Right renal pelvis (tissue), 4 donors: ENCODE measurements at places on chromosomes 5 and 9.

DNA sequence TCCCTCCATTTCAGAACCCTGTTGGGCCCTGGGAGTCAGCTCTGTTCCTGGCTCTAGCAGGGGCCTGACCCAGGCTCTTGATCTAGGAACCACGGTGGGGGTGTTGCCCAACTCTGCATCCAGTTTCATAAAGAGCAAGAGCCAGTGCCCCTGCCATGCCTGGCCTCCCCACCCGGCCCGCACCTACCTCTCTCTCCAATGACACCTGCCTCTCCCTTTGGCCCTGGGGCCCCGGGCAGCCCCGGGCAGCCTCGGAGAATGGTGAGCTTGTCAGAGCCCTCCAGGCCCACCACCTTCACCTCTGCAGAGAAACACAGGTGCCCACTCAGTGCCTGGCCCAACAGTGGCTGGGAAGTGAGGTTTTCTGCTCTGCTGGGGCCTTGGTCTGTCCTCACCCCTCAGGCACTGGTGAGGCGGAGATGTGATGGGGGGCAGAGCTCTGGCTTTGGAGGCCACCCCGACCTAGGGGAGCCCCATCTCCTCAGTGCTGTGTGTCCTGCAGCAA is 1.5 kb downstream of the FCN1 start:
- DNase-seq = no peak

- DNase-seq = no peak
Measured at GRCh38 chr9:127004946-127005769, 90.6 kb downstream of the RALGPS1 start.

GRCh38 chr5:40402007-40402364 is 277.7 kb upstream of the PTGER4 start:
- DNase-seq = no peak

DNA sequence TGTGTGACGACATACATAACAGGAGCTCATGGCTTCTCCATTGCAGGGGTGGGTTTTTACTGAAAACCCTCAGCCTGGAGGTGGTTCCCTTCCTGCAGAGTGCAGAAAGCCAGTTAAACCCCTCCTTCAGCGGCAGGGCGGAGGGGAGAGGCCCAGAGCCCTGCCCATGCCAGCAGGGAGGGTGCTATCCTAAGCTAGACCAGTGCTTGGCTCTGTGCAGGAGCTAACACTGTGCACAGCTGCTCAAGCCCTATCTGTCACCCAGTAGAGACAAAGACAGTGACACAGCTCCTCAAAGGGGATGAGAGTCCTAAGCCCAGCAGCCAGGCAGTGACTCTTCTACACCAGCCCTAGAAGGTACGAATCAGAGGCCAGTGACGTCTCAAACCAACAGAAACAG is 70.0 kb upstream of the ZSWIM6 start:
- no peak for DNase-seq

DNA sequence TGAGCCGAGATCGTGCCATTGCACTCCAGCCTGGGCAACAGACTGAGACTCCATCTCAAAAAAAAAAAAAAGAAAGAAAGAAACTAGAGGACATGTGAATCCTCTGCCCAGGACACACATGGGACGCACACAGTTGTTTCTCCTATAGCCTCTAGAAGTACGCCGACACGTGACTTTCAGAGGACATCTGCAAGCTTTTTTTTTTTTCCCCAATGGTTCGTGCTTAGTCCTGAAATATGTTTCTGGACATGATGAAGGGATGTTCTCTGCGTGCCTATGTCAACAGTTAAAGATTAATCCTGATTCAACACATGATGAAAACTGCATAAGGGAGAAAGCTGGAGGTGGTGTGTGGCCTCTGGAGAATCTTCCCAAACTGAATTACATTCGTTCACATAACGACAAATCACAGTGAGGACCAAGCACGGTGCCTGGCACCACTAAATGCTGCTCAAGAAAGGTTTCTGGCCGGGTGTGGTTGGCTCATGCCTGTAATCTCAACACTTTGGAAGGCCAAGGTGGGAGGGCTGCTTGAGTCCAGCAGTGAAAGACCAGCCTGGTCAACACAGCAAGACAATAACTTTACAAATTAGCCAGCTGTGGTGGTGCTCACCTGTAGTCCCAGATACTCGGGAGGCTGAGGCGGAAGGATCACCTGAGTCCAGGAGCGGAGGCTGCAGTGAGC is 9.8 kb downstream of the COL23A1 start:
- DNase-seq = no peak

- no peak for DNase-seq
Measured at GRCh38 chr9:117189121-117189520, 225.7 kb downstream of the ASTN2 start.

DNA sequence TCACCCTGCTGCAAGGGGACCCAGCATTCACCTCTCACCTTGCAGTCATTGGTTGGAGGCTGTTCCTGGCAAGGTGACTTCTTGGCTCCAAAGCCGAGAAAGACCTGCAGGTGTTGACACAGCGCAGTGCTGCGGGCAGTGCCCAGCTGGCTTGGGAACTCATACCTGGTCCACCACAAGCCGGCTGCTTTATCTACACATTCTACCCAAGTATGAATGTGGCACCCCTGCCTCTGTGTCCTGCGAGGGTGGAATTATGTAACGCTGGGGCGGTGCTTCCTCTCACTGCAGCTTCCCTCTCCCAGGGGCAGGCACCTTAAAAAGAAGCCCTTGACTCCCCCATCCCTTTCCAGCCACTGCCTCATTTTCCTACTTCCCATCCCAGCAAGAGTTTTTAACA is 2.5 kb upstream of the ZMYND19 start:
- DNase-seq = no peak

GRCh38 chr9:114096041-114096511 is 3.0 kb downstream of the KIF12 start:
- no peak for DNase-seq

- DNase-seq = no peak
Measured at GRCh38 chr9:117458066-117458465, 43.2 kb upstream of the ASTN2 start.

- DNase-seq = no peak
Measured at GRCh38 chr9:68507130-68507805, 33.4 kb downstream of the TMEM252 start.

DNA sequence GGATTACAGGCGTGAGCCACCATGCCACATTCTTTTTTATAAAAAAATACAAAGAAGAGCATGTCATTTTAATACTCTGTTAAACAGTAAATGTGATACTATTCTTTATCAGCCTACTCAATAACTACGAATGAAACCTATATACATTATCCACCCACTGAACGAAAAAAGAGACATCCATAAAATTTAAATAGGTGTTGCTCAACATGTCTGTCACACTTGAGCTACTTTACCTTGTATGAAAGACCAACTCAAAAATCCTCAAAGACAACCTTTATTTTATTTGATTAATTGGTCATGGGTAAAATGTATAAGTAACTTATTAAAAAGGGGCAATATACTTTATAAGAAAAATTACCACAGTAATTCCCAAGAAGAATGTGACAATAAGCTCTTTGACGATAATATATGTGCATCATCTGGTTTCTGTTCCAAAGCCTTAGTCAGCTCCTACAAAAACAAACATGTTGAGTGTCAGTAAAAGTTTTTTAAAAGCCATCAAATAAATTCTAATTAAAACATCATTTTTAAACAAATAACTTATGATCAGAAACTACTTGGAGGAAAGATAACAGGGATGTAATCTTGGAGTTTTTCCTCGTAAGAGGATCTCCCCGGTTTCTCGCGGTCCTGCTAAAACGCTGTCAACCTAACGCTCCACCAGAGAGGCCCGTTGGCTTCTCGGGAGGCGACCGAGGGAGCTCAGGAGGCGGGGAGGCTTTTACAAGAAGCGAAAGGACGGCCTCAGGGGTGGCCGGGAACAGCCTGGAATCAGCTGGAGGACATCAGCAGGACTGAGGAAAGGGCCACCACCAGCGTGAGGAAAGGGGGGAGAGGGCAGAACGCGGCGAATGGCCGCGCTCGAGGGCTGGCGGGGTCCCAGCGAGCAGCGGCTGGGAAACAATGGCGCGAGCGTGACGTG is 13.5 kb upstream of the ANKRD18B start:
- DNase-seq = peak; percentile 46

GRCh38 chr9:86731511-86732063 is 215.7 kb downstream of the GAS1 start:
- no peak for DNase-seq
